ENCODE measurements at places on chromosomes 13 and 19. TPM values are rescaled to one million over a fixed set of nuclear protein-coding genes. Genes with fewer than 3 reads are reported as not detected.

Gene GRIN3B
- total RNA-seq: 0.59 TPM

Gene SPART
- 101 TPM for total RNA-seq

Gene CYP4F8
- total RNA-seq: not detected

Gene KLF1
- total RNA-seq: not detected

Gene SLITRK6
- total RNA-seq: not detected

Gene SIGLEC14
- not detected for total RNA-seq

Gene TEAD2
- total RNA-seq: 46.5 TPM

Gene SERP2
- total RNA-seq: 0.35 TPM

Gene ANKRD24
- 0.07 TPM for total RNA-seq

Gene USHBP1
- 5.7 TPM for total RNA-seq

Gene KLF5
- 0.42 TPM for total RNA-seq

Gene ITGBL1
- total RNA-seq: 43.0 TPM

Gene MISP3
- total RNA-seq: 0.14 TPM

Gene HPN
- not detected for total RNA-seq

Gene SLC1A6
- not detected for total RNA-seq

Gene AXL
- total RNA-seq: 238 TPM

Gene FOSB
- total RNA-seq: 1.9 TPM

Gene GJA3
- under 0.01 TPM for total RNA-seq

Gene UHRF1
- total RNA-seq: 139 TPM

Gene TMEM161A
- total RNA-seq: 22.1 TPM

Gene ZNF177
- total RNA-seq: 1.4 TPM

Gene SLC17A7
- total RNA-seq: not detected

Gene ADM5
- 0.40 TPM for total RNA-seq

Gene LGI4
- total RNA-seq: not detected

Gene COQ8B
- 25.7 TPM for total RNA-seq

Gene KLK14
- not detected for total RNA-seq

Gene ZNF560
- 2.1 TPM for total RNA-seq

Gene KASH5
- not detected for total RNA-seq

Gene PNMA8C
- total RNA-seq: under 0.01 TPM

Gene PALM
- 14.3 TPM for total RNA-seq

Gene ANKLE1
- total RNA-seq: 3.0 TPM

Gene OR10H4
- total RNA-seq: not detected

Gene CGB5
- not detected for total RNA-seq

Gene LILRA1
- total RNA-seq: not detected

Gene PNMA8B
- total RNA-seq: 0.11 TPM

Gene CADM4
- 4.3 TPM for total RNA-seq

Gene SHFL
- 22.9 TPM for total RNA-seq

Gene MCEMP1
- not detected for total RNA-seq

Gene ZNF266
- 11.3 TPM for total RNA-seq

Gene SPACA4
- not detected for total RNA-seq

Gene SIX5
- 5.6 TPM for total RNA-seq

Gene COMP
- total RNA-seq: not detected

Gene CLDND2
- not detected for total RNA-seq

Gene SH2D3A
- total RNA-seq: 0.20 TPM

Gene CRLF1
- not detected for total RNA-seq

Gene ADPRHL1
- total RNA-seq: 0.32 TPM

Gene CD177
- total RNA-seq: not detected

Gene F7
- total RNA-seq: not detected

Gene ZNF471
- total RNA-seq: 1.8 TPM

Gene ZIC5
- total RNA-seq: not detected

All from pulmonary artery endothelial cell (primary cell).